ENCODE measurements at places on chromosomes 1 and 21.

DNA sequence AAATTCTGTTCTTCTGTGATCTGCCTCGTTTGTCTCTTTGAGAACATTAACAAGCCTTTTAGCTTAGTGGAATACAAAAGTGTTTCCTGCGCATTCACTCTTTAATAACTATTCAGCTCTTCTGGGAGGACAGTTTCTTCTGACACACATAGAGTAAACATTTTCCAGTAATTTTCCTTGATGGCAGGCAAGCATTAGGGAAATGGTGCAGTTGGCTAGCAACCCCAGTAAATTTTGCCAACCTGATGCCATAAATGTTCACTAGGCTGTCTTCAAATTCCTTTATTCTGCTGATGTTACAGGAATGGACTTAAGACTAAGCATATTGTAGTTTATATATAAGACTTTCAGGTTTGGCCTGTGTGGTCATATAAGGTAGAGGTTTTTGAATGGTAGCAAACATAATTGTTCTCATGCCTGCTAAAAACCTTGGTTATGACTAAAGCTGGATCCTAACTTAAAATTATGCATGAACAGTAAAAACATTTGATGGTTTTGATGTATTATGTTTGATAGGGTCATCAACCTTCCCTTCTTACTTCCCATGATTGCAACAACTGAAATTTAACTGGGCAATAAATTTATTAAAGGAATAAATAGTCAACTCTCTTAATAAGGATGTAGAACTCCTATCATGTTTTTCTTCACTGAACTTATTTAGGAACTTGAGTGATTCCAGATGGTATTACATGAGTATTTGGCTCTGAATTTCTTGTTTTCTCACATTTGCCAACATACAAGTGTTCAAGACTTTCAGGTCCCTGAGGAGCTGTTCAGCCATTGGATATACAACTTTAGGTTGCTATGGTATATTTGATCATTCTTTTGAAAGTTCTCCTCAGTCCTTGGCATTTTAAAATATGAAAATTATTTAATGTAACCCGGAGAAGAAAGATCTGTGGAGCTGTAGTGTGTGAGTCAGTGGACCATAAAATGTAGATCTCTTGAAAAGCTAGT lies 223.4 kb downstream of the FMN2 start:
- DNase-seq: no peak

DNA sequence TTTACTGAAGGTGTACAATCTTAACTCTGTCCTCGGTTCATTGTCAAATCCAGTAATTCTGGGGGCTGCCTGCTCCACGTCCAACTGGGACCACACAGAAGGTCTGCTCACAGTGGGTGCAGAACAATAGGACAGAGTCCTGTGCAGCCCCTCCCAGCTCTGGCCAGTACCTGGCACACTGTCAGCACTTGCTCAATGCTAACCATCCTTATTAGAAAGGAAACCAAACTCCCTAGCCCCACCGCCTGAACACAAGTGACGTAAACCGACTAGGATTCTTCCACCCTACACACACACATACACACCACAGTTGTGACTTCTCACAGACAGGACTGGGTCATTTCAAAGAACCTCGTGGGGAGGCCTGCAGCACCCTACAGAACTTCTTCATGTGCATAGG lies 5.2 kb downstream of the BCAR3 start:
- no peak for DNase-seq

GRCh38 chr1:169849346-169850022 lies 44.2 kb downstream of the SCYL3 start:
- DNase-seq: no peak

- no peak for DNase-seq
These were observed 13.3 kb downstream of the GPR157 start for GRCh38 chr1:9115351-9116205.

DNA sequence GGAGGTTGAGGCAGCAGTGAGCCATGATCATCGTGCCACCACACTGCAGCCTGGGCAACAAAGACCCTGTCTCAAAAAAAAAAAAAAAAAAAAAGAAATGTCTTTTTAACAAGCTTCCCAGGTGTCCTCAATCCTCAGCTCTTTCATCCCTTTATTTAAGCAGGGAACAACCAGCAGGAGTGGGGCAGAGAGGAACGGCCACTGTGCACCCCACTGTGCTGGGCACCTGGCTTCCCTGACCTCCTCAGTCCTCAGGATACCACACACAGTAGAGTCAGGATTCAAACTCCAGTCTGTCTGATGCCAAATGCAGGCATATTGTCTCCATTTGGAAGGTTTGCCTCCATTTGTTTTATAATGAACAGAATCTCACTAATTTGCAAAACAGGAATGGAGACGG lies 19.8 kb upstream of the PTAFR start:
- no peak for DNase-seq

- peak; percentile 55 for DNase-seq
These were observed at the start of gene GSTM3 for GRCh38 chr1:109740615-109741373. Gene GSTM3, minus strand, starts transcription at chr1:109741038. Its CDS starts 751 bp downstream, at chr1:109740287.

All from Kasumi-1 (cell line).